ENCODE measurements at places on chromosomes 7 and 10.

DNA sequence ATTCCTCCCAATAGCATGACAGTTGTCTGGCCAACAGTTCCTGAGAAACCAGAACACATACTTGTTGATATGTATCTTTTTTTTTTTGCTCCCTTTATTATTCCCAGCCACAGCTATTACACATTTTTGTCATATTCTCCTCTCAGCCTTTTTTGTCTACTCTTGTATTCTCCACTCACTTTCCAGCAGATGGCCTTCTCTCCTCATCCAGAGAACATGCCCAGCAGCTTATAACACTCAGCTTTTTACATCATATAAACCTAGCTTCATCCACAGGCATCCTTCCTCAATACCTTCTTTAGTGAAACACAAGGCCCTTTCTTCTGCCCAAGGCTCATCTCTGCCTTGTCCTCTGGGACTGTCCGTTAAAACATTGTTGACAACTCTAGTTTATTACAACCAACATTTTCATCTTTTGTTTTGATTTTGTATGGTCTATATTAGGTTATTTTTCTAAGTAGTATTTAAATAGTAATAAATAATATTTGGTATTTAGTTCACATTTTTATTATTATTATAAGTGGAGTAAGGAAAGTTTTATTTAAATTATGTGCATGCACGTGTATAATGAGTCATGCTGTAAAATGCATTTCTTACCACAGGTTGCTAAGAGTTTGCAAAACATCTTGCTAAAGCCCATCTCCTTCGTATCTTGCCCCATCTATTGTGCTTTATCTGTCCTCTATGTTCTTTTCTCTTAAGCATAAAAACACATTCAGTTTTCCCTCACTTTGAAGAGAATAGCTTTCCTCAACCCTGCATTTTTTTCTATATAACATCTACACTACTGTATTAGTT is 101.5 kb downstream of the ORC5 start:
- no peak overlapping the region for H3K4me3 ChIP-seq
- no peaks in the 10 kb centered on the region for H3K36me3 ChIP-seq
- H3K27me3 ChIP-seq: no peaks in the 10 kb centered on the region
- no peak for DNase-seq

- H3K4me3 ChIP-seq: no peak overlapping the region
- H3K36me3 ChIP-seq: no peaks in the 10 kb centered on the region
- no peak overlapping the region for H3K27ac ChIP-seq
Measured at GRCh38 chr7:131945957-131946544, 389.6 kb upstream of the PODXL start.

DNA sequence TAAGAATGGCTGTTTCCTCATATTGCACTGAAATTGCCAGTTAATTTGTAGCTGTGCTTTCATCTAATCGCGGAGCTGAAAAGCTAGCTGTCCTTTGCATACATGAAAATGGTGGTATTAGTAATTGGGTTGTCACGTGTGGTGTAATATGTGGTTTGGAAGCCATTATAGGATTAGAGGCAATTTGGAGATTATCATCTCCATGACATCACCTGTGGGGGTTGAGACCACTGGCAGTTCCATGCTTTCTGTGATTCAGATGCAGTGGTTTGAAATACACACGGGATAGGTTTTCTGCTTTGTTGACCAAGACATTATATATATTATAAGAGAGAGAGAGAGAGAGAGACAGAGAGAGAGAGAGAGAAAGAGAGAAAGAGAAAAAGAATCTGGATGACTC is 180.8 kb downstream of the RAB11FIP2 start:
- H3K4me3 ChIP-seq: no peak overlapping the region
- DNase-seq: no peak
- H3K4me1 ChIP-seq: no peaks in the 10 kb centered on the region
- H3K27ac ChIP-seq: no peak overlapping the region
- H3K27me3 ChIP-seq: peaks cover 8% of the 10 kb centered on the region

DNA sequence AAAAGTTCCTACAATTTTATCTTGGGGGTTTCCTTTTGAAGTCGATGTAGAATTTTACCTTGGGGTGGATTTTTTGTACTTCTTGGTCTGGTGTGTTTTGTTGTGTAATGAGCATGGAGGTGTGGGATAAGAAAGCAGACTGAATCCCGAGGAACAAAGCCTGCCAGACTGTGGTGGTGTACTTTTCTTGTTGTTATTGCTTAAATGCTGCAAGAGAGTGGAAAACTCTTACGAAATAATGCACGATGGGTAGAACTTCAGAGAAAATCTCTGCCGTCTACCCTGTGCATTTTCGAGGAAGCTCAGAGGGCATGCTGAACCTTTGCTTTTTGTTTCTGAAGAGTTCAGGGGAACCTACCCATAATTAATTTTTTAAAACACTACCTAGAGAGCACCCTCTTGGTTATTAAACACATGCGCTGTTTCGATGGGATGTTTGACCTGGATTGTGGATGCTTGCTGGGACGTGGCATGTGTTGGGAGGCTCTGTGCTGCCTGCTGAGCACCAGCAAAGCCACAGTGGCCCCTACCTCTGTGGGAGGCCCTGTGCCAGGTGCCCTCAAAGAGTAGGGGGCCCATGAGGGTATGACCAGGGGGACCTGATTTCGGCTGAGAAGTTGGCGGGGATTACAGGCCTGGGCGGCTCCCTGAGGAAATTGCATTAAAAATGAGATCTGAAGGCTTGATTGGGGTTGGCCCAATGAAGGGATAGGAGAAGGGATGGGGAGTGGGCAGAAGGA is 94.1 kb downstream of the TCF7L2 start:
- no peak overlapping the region for H3K27ac ChIP-seq
- H3K36me3 ChIP-seq: no peaks in the 10 kb centered on the region
- DNase-seq: no peak
- peaks cover 11% of the 10 kb centered on the region for H3K4me1 ChIP-seq

DNA sequence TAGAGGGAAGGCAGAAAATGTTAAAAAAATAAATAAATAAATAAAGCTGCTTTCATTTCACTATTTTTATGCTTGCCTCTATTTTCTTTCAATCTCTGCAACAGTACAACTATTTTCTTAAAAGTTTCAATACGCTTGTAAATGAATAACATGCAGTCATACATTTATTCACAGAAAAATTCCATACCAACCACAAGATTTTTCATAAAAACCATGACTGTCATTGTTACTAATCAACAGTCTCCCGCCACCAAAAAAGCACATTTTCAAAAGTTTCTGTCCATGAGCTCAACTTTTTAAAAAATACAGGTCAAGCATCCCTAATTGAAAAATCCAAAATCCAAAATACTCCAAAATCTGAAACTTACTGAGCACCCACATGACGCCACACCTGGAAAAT is 5.3 kb downstream of the PARD3 start:
- no peak for DNase-seq
- no peak overlapping the region for H3K4me3 ChIP-seq
- no peaks in the 10 kb centered on the region for H3K27me3 ChIP-seq

DNA sequence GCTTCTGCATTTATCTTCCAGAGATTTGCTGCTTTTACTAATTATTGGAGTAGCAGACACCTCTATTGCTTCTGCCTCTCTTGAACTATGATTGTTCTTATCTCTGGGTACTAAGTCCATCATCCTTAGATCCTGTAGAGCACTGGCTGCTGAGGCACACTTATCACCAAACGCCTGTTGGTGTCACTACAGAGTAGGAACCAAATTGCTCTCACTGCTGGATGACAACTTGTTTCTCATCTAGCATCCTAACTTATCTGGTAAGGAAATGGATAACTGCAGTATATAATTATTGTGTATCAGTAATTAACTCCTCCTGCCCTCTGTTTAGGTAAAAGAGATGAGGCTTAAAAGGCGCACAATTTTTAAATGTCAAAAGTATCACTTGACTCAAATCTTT is 1059.4 kb downstream of the NRG3 start:
- H3K27ac ChIP-seq: no peak overlapping the region
- no peaks in the 10 kb centered on the region for H3K27me3 ChIP-seq
- DNase-seq: peak; percentile 59
- H3K4me3 ChIP-seq: no peak overlapping the region
